ENCODE measurements at places on chromosomes 4 and X.

- DNase-seq = no peak
These were observed 151.8 kb downstream of the CCNG2 start for GRCh38 chr4:77308843-77309242.

- DNase-seq = no peak
These were observed 29.4 kb downstream of the UVSSA start for GRCh38 chr4:1376391-1376840.

DNA sequence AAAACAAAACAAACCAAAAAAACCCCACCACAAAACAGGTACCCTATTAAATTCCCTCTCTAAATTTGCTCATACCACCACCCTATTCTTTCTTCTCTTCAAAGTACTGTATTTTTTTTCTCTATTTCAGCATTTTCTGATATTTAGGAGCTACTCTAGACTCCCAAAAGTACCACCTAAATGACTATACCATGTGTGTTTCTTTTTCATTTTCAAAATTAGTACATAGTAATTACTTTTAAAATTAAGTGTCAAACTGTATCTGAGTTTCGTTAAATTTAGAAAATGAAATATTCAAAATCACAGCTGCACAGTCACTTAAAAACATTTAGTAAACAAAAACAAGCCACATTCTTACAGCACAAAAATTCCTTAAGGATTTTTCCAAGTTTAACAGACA lies 161.7 kb downstream of the FBXW7 start:
- DNase-seq = no peak

- DNase-seq = no peak
These were observed 121.6 kb upstream of the STK26 start for GRCh38 chrX:131901546-131901945.

DNA sequence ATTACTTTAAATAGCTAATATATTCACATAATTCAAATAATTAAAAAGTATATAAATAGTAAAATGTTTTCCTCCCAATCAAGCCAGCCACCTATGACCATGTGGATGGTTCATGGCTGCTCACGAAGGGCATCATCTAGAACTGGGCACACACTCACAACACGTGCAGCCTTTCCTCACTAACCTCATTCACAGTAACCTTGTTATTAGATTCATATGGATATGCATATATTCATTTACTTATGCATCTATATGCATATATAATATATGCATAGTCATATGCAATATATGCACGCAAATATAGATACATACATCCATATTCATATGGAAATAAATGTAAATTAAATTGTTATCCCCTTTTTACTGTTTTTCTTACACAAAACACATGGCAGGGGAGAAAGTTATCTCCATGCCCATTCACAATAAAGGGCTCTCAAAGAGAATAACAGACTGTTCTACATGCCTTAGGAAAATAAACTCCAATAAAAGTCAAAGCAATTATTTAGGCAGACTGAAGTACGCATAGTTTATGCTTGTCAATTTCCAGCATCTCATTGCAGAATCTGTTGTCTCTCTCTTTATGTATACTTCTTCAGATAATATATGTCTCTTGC lies 163.9 kb upstream of the ADGRL3 start:
- DNase-seq = no peak

DNA sequence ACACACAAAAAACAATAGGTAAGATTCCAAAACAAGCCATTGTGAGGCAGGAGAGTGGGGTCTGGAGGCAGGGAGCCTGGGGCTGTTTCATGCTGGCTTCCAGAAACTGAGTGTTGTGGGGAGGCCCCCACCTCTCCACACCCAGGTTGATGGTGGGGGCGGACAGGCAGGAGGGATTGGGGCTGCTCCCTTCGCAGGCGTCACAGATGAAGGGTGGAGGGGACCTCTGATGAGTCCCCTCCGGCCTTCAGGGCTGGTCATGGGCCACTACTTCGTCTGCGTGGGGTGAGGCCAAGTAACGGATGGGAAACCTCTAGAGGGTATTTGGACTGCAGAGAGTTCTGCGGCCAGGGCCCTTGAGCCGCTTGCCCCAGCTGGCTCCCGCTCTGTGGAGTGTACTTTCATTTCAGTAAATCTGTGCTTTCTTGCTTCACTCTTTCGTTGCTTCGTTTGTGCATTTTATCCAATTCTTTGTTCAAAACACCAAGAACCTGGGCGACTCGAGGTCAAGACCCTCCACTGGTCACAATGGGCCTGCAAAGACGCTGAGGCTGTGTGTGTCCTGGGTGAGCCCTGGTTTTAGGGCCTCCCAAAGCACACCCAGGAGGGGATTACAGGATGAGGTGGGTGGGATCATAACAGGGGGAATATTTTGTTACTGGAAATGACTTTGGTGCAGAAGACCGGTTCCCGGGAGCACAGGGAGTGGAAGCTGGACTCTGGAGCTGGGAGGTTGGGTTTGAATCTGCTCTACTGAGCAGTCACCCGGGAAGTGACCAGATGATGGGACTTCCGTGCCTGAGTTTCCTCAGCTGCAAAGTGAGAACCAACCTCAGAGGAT lies 83.7 kb upstream of the ADRA2C start:
- DNase-seq = no peak

- no peak for DNase-seq
These were observed 35.1 kb upstream of the PPP2R3B start for GRCh38 chrX:421646-422391.

DNA sequence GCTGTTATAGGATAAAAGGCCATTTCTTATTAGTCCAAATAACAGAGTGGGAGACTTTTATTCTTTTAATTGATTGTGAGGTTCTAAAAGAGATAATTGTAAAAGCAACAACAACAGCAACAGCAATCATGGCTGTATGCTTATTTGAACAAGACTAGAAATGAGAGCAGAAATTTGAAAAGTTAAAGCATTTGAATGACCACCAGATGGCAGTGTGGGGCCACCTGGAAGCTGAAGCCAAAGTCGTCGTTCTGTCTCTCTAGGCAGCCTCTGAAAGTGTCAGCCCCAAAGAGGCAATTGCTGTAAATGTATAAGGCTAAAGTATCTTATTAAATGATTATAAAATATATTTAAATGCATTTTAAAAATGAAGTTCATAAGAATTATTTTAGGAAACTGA lies 42.2 kb downstream of the SH2D1A start:
- peak; percentile 44 for DNase-seq

DNA sequence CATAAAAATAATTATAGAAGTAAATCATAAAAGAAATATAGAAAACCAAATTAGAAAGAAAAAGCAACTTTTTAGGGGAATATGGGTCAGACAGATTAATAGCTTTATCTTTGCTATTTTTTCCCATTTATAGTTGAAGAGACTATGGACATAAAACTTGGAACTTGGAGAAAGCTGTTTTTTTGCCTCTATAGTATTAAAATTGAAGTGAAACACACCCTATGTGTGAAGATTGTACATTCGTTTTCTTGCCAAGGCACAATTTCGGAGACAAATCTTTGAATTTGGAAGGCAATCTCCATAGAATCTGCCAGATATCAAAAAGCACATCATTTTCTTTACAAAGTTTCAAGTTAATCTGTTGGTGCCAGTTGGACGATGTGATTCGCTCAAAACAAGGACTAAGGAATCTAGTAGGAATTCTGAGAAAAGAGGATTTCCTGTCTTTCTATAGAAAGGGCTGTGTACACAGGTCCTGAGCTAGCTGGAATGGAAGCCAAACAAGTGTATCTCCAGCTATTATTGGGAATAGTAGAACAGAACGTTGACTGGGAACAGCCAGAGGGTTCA lies 156.3 kb downstream of the SLC7A11 start:
- no peak for DNase-seq

DNA sequence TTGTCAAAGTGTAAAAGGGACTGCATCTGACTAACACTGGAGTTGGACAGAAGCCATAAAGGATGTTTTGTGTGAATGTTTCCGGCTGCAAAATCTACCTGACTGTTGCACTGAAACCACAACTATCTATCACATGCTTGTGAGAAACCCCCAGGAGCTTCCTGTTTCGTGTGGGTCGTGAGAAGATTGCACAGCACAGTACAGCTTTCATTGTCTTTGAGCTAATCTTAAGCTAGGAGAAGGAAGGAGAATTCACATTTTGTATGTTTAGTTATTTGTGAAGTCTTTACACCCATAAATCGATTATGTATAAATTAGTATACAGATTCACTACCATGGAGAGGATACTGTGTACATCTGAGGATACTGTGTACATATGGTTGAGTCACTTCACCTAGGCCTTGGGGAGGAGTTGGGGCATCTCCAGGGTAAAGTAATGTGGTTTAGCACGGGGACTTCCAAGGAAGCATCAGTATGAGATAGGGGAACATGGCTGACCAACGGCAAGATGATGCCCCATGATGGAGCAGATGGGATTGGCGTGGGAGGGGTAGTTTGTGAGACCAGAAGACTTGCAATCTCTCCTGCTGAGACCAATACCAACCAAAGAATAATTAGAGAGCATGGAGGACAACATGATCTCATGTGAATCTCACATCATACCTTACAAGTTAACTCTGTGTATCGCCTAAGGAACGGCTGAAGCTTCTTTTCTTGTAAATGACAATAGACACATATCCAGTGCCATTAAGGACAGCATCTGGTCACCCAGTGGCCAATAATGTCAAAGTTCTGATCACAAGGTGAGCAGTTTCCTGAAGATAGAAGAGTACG lies 43.1 kb upstream of the FAM9C start:
- DNase-seq = peak; percentile 34

DNA sequence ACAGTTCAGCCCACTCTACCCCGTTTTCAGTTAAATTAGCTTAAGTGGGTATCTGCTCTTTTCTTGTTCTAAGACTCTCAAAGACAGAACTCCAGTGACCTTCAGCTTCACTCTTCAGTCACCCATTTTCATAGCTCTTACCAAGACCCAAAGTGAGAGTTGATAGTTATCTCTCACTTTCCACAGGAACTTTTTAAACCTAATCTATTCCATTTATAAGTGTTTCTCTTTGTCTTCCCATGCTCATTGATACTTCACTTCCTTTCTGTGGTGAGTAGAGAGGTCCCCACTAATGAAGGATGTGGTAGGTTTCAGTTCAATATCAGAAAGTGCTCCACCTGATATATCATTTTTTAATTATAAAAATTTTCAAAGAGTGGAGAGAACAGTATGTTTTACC lies 33.4 kb downstream of the COX18 start:
- DNase-seq = no peak

DNA sequence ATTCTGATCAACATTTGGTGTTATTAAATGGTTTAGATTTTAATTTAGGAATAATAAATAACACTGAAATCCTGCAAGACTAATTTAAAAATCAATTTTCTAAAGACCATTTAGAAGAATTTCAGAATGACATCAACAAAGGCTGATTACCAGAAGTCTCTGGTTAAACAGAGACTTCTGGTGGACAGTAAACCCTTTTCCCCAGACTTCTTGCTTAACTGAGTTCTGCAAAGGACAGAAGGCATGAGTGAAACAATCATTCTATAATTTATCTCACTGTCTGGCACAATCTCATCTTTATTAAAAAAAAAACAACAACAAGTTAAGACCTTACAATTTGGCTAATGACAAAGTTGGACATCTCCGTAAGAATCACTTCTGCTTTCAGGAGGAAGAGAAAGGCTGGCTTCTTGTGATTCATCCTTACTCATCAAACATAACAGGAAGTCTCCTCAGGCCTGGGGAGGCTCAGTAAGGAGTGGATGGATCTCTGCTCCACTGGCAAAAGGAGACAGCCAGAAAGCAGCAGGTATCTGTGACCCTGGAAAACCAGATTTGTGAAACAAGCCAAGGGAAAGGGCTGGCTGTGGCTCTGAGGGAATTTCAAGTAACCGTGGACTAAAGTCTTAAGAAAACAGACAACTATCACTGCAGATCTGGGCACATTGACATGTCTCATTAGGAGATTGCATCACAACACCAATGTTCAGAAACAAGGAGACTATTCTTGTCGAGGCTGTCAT lies 908 bp upstream of the TLR6 start:
- DNase-seq = no peak

GRCh38 chr4:76896614-76897535 lies 1.1 kb downstream of the SOWAHB start:
- peak; percentile 45 for DNase-seq

DNA sequence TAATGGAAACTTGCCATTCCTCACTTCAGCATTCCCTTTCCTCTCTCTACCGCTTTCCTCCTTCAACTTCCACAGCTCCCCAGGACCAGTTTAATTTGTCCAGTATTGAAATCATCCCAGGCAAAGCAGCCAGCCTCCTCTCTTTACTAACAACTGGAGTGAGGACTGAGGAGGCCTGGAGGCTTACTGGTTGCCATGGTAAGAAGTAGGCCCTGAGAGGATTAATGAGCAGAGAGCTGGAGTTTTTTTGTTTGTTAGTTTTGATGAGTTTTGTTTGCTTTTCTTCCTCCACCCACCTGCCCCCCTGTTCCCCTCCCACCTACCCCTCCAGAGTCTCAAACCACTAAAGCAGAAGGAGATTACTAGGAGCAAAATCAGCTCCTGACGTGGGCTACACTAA lies 29.5 kb upstream of the PLP1 start:
- no peak for DNase-seq

DNA sequence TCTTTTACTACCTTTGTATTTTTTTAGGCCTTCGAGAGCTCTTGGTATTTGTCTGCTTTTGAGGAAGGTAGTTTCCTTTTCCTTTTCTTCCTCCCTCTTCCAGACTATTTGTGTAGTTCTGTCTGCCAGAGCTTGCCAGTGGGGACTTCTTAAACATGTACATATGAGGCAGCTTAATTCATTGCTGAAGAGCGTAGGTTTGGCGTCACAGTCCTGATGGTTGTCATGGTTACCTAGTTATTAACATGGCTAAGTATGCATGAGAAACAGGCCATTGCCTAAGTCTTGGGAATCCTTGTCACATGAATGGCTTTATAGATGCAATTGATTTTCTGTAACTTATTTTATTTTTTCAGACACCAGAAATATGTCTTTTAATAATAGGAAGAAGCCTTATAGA lies 48.5 kb upstream of the ARMCX2 start:
- DNase-seq = no peak

- no peak for DNase-seq
These were observed 10.5 kb upstream of the MGST2 start for GRCh38 chr4:139655116-139655515.

DNA sequence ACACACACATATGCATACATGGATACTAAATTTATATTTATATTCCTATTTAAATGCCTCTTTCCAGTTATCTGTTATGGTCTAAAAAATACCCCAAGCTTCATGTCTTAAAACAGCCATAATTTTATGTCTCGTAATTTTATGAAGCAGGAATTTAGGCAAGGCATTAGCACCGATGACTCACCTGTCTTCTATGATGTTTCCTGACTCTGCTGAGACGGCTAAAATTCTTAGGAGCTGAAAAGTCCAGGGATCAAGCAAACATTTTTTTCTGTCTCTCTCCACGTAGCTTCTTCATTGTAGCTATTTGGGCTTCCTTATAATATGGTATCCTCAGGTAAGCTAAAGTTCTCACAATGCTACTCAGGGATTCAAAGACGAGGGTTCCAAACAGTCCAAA lies 930.3 kb downstream of the STIM2 start:
- DNase-seq = no peak

All from activated CD4-positive, alpha-beta T cell treated with anti-CD3 and anti-CD28 coated beads, Interleukin-2, amount 50 U/mL, for 1 hour (primary cell).